ENCODE measurements at places on chromosomes 7 and 10.

DNA sequence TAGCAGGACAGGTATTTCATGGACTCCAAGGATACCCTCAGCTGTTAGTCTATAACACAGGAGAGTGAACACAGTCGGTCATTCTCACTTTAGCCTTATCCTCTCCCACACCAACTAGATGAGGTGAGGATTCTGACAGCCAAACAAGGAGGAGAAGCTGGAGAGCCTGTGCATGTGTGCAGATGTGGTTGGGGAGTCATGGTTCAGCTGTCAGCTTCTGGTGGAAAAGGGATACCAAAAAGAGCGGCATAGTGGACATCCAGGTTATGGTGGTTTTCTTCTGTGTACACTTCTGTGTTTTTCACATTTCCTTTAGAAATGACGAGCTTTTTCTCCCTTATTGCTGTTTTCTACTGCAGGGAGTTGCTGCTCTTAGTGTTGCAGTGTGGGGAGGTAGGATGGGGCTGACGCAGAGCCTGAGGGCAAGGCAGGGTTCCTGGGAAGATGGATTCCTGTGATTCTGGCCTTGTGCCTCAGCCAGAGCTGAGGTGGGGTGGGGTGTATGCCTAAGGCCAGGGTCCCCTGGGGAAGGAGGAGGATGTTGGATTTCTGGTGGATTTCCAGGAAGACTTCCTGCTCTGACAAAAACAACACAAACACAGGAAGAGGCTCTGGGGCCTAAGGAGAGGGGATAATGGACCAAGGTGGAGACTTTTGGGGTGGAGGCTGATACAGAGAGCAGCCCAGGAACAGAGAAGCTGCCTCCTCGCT, 26.6 kb downstream of the PLAU start:
- no peak for DNase-seq

GRCh38 chr7:137656227-137656849, 190.4 kb downstream of the DGKI start:
- DNase-seq = peak; percentile 74

- DNase-seq = no peak
These were observed 15.7 kb upstream of the SVOPL start for GRCh38 chr7:138716889-138717288.

DNA sequence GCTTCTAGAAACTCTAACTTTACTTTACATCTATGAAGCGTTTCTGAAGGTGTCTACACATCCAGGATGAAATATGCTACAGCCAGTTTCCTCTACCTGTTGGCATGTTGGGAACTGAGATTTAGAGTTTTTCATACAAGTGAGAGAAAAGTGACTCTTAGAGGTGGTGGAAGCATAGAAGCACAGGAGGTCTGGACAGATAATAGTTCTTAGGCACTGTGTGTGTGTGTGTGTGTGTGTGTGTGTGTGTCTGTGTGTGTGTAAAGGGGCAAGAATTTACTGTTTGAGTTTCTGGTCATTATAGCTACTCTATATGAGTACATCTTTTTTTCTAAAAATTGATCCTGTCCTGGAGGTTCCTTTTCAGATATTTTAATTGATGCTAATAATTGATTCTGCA, 110.7 kb upstream of the MTPN start:
- no peak for DNase-seq

DNA sequence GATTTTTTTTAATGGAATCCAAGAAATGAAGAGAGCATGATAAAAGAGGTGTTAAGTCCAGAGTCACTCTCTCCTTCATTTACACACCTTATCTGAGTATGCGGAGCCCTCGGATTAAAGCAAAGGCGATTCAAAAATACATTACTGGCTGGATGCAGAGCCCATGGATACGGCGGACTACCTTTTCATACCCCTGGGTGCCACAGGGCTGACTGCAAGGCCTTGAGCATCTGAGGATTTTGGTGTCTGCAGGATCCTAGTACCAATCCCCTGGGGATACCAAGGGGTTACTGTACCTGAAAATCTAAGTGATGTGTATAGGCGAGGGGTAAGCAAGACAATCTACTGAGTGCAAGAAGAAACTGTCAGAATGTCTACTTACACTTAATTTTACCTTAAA, 20.5 kb downstream of the PIP4K2A start:
- no peak for DNase-seq

- DNase-seq = no peak
These were observed 12.5 kb upstream of the POM121L12 start for GRCh38 chr7:53022893-53023292.

Data from GM13976 (cell line).